ENCODE measurements at places on chromosomes 16 and 17. TPM values are rescaled to one million over a fixed set of nuclear protein-coding genes. Genes with fewer than 3 reads are reported as not detected.

- DNase-seq = no peak
These were observed 180.8 kb downstream of the SALL1 start for GRCh38 chr16:50970281-50970680.

DNA sequence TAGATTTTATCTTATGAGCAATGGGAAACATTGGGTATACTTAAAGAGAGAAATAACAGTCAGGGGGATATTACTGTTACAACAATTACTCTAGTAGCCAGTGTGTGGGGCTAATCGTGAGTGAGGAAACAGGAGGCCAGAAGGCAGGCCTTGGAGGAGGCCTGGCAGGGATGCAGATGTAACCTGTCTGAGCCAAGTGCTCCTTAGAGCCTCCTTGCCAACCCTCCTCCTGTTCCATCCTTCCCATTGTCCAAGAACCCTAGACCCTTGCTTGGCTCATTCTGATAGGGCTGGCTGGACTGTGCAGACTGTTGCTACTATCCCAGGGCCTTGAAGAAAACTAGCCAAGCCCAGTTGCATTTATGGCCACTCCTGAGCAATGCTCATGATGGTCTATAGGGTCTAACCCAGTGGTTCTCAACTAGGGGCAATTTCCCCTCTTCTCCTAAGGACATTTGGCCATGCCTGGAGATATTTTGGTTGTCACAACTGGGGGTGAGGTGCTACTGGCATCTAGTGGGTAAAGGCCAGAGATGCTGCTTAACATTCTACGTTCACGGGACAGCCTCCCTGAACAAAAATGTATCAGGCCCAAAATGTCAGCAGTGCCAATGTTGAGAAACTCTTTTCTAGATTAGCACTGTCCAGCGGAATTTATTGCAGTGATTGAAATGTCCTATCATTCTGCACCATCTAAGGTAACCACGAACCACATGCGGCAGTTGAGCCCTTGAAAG, 24.4 kb upstream of the WSCD1 start:
- DNase-seq = no peak

Gene CX3CL1
- 35.7 TPM for total RNA-seq

DNA sequence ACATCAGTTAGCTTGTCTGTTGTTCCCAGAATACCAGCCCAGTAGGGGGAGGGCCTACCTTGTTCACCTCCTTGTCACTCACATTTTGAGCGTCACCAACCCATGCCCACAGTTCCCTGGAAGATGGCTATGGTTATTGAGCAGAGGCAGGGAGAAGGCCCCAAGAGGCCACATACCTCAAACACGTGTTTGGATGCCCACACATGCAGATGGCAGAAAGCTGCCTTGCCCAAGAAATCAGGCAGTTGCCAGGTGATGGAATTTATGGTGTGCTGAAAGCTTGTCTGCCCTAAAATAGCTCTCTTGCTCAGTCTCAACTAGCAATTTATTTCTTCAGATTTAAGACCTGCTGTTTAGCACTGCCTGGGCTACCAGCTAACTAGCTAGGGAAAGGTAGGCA, 16.5 kb upstream of the CMTM4 start:
- no peak for DNase-seq

Gene CCL4
- 24.0 TPM for total RNA-seq

Gene CCL17
- total RNA-seq = not detected

DNA sequence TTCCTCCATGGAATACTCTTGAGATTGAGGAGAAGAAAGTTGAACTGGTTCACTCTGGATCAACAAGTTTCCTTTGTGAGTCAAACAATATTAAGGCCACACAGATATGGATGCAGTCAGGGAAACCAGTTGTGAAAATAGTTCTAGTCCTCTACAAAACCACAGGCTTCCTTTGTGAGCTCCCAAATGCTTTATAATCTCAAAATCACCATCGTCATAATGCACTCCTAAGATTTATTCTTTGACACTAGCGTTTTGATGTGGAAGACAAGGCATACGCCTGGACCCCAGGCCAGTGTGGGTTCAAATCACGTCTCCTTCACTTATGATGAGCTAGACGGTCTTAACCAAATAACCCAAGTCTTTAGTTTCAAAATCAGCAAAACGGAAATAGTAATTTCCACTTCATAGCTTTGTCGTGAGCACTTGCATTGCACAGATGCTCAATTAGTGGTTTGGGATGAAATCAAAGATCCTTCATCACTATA, 142.6 kb downstream of the STX8 start:
- no peak for DNase-seq

- DNase-seq = no peak
These were observed 1.8 kb downstream of the CDH15 start for GRCh38 chr16:89173174-89173921.

- no peak for DNase-seq
These were observed 27.8 kb upstream of the NAT9 start for GRCh38 chr17:74803971-74804370.

DNA sequence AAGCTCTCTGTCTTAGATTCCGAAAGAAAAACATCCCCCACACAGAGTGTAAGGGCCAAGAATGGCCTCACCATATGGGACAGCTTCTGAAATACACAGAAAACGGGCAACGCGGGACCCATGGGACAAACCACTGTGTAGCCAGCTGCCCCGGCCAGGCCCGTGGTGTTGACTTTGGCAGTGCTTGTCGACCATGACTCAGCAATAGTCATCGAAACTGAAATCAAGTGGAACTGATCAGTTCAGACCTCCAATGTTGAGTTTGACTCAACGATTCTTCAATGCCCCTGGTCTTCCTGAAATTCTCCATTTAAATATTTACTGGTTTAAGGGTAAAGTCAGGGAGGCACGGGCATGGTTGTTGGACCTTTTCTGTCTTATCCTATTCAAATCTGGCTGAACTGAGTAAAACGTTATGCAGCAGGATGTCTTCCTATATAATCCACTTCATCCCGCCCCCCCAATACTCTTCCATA, 27.5 kb downstream of the ZFHX3 start:
- DNase-seq = peak; percentile 40

- peak; percentile 42 for DNase-seq
These were observed 2.3 kb downstream of the DLG4 start for GRCh38 chr17:7217113-7217987.

Gene ABCC11
- total RNA-seq = not detected

DNA sequence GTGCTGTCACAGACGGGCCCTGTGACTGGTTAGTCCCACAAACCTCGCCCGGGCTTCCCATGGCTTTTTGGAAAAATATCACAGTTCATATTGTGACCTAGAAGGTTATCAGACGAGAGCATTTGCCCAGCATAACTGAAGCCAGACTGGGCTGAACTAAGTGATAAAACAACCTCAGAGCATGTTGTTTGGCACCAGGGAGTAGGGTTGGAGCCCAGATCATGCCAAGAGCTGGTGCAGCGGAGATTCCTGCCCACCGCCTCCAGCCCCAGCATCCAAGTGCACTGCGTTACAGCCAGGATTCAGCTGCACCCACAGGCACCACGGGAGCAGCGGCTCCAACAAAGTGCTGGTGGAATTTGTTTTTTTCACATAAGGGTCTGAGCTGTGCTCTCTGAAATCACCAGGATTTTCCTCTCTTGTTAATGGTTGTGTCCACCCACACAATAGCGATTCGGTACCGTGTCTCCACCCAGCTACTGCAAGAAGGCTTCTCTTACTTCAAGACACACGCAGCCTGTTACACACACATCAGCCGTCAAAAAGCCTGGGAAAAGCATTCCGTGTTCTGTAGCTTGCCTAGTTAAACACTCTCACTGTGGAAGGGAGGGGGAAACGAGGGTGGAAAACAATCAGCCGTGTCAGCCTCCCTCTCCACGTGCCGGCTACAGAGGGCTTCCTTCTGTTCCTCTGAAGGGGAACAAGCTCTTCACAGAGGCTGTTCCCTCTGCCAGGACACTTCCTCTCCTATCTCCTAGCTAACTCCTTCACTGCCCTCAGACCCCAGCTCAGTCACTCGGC, 273.8 kb downstream of the C16orf95 start:
- DNase-seq = no peak

Gene CHST5
- total RNA-seq = not detected

Gene CYB561
- total RNA-seq = 124 TPM

Gene CTRL
- 2.3 TPM for total RNA-seq

GRCh38 chr17:81116704-81117103, 48.6 kb upstream of the PVALEF start:
- DNase-seq = no peak

- DNase-seq = peak; percentile 89
These were observed 7.3 kb downstream of the SLC22A31 start for GRCh38 chr16:89192956-89193575.

Gene ATP1B2
- total RNA-seq = 0.89 TPM

DNA sequence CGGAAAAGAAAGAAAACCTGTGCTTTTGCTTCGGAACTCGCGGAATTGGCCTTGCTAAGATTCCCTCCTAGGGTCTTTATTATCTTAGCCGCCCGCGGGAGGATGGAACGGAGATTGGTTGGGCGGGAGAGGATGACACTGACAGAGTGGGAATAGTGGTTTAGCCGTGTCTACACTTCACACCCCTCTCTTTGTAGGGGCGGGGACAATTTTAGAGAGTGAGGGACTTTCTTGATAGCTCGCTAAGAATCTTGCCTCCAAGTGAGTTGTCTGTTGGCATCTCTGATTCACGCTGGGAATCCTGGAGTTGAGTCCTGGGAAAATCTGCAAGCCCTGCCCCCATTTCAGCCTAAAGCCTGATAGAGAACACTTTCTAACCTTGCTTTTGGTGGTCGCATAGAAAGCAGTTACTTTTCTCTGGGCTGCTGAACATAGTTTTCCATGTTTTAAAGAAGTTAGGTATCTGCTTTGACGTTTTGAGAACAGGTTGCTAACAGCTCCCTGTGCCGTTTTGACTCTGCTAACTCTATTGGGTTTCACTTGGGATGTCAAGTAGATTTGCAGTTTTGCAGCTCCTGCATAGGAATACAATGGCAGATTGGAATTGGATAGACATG, 697 bp downstream of the NOL11 start:
- DNase-seq = no peak

All from upper lobe of left lung (tissue), 6 donors.